ENCODE measurements at places on chromosomes 13 and 19.

DNA sequence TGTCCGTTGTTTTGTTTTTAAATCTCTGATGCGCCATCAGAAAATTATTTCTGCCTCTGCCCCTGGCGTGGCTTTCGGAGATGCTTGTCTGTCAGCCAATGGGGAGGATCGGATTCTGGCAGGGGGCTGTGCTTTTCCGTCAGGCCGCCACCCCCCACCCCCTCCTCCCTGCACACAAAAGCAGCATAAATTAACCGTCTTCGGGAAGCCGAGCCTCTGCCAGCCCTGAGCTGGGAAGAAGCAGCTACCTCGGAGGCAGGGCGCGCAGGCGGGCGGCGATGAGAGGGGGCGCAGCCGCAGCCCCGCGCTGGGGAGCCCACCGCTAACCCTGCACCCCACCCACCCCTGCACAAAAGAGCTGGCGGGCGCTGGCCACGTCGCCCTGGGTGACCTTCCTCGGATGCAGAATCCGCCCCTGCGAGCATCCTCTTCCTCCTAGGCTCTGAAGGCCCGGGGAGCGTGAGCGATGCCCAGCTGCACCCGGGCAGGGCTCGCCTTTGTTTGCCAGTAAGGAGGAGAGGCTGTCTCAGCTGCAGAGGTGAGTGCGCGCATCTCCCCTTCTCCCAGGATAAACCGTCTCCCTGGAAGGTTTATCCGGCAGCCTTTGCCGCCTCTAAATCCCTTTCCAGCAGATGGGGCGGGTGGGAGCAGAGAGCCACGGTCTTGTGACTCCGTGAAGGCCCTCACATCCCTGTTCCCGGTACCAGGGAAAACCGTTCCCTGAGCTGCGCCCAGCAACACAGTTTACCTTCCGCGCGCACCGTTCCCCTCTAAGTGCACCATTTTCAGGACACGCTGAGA, at the start of gene ATCAY:
ATCAY (plus strand) TSS at position 215 of the 801 bp plus-strand sequence. CDS start 5,083 bp downstream, outside the sequence.
- DNase-seq, result no peak

DNA sequence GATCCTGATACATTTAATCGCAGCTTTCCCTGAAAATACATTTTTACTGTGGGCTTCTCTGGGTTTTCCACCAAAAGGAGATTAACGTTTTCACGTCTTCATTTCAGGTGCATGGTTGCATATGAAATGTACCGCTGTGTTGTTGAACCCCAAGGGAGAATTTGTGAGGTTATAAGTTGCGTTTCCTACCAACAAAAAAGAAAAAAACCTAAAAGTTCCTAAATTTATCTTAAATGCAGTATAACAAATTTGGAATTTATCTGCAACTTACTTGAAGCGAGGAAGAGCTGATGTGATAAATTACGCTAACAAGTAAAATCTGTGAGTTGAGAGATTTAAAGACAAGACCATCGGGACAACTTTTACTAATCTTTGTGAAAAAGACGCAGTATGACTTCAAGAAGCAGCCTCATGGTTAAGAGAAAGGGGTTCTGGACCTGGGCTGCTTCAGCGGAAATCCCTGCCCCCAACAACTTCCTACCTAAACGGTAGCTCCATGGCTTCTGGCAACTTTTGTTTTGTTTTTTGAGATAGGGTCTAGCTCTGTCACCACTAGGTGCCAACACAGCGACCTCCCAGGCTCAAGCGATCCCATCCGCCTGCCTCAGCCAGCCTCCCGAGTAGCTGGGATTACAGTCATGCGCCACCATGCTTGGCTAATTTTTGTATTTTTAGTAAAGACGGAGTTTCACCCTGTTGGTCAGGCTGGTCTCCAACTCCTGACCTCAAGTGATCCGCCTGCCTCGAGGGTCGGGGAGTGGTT, 958 bp upstream of the OBI1 start:
- DNase-seq, result no peak

GRCh38 chr13:80180740-80181355, 160.1 kb downstream of the SPRY2 start:
- no peak for DNase-seq

DNA sequence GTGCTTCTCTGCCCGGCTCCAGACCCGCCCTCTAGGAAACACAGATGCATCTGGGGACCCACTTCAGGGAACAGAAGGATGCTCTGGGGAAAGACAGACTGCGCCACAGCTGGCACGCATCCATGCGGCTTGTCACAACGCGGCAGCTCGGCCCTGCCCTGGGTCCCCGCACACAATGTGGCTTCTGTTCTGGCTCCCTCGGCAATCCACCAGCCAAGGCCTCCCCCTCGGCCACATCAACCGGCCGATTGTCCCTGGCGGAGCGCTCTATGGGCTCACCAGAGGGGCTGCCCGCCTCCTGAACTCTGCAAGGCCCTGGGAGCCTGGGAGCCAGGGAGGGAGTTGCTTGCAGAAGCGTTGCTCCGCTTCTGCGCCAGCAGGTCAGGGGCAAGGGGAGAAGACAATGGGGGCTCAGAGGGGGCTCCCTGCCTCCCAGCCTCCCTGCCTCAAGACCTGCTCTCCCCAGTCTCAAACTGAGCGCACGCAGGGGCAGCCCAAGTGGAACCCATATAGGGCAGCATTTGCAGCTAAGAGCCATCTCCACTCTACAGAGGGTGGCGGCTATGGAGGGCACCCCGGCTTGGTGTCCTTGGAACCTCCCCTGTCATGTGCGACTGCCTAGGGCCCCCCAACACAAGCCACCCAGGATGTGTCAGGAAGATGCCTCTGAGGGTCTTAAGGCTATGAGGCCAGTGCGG, 37.9 kb downstream of the MLLT1 start:
- DNase-seq, result no peak

- no peak for DNase-seq
These were observed 103.2 kb downstream of the GADD45B start for GRCh38 chr19:2578901-2579677.

- no peak for DNase-seq
These were observed 15.7 kb upstream of the SCEL start for GRCh38 chr13:77519808-77520207.

- no peak for DNase-seq
These were observed 490.8 kb downstream of the FOXO1 start for GRCh38 chr13:40175639-40176038.

GRCh38 chr19:48746738-48747575, at the start of gene IZUMO1:
TSS of gene IZUMO1 (minus strand) at chr19:48746909. CDS start at chr19:48745859, 1,050 bp downstream.
- no peak for DNase-seq

- DNase-seq, result no peak
These were observed 23.7 kb downstream of the NOSIP start for GRCh38 chr19:49556412-49557398.

DNA sequence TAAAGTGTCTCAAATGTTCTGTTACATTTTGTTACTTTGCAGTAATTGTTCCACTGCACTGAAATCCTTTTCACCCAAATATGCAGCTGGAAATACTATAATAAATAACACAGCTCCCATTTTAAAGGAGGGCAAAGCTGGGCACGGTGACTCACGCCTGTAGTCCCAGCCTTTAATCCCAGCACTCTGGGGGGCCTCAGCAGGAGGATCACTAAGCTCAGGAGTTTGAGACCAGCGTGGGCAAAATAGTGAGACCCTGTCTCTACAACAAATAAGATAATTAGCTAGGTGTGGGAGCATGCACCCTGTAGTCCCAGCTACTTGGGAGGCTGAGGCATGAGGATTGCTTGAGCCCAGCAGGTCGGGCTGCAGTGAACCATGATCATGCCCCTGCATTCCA, 7.5 kb upstream of the UBAC2 start:
- no peak for DNase-seq

- DNase-seq, result no peak
These were observed 19.6 kb downstream of the SULT2B1 start for GRCh38 chr19:48571378-48572162.

DNA sequence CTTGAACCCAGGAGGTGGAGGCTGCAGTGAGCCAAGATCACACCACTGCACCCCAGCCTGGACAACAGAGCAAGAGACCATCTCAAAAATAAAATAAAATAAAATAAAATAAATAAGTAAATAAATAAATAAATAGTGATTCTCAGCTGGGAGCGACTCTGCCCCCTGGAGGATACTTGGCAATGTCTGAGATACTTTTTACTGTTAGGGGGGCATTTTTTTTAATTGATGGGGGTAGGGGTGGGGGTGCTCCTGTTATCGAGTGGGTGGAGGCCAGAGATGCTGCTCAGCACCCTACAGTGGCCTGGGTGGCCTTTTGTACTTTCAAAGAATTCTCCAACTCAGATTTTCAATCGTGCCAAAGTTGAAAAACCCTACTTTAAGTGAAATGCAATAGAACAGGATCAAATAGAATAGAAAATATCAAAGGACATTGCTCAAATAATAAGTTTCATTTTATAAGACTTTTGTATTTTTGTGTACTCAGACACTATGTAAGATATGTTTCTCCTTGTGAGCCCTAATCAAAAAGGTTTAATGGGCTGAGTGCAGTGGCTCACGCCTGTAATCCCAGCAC, 7.1 kb upstream of the CLPP start:
- no peak for DNase-seq

- DNase-seq, result no peak
These were observed 3.3 kb upstream of the OPA3 start for GRCh38 chr19:45587873-45588272.

- no peak for DNase-seq
These were observed 89.4 kb downstream of the STK24 start for GRCh38 chr13:98487522-98487921.

DNA sequence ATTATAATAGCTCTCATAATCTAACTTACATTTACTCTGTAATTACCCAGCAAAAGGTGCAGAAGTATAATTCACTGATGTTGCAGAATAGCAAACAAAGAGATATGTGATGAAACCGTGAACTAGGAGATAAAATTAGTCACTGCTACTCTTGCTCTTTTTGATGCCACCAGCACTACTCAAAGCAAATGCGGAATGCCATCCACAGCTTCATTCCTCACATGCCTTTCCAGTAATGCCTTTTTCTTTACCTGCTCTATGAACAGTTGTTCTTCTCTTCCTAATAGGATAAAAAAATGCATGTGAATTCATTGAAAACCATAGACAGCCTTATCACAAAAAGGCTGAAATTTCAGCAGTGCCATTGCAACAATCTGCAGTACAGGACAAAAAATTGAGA, 1129.5 kb downstream of the DIAPH3 start:
- no peak for DNase-seq

GRCh38 chr13:23793711-23794110, 95.5 kb downstream of the MIPEP start:
- no peak for DNase-seq

GRCh38 chr13:45356966-45357672, 16.1 kb upstream of the TPT1 start:
- DNase-seq, result no peak

DNA sequence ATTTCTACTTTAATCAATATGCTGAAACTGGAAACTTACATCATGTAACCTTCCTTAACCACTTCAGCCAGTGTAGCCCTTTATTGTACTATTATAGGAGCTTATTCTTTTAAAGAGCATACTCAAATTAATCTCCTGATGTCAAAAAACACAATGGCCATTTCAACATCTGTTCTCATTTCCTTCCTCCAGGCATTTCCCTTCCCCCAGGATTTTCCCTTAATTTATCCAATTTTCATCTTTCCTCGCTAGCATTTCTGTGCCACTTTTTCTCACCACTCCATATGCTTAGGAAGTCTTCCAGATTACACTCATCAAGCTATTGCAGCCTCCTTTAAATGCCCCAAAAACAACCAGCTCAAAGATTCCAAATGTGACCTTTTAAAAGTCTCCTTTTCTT, 265.0 kb downstream of the PCDH9 start:
- DNase-seq, result no peak

GRCh38 chr19:11375143-11375948, 880 bp downstream of the SWSAP1 start:
- DNase-seq, result no peak

DNA sequence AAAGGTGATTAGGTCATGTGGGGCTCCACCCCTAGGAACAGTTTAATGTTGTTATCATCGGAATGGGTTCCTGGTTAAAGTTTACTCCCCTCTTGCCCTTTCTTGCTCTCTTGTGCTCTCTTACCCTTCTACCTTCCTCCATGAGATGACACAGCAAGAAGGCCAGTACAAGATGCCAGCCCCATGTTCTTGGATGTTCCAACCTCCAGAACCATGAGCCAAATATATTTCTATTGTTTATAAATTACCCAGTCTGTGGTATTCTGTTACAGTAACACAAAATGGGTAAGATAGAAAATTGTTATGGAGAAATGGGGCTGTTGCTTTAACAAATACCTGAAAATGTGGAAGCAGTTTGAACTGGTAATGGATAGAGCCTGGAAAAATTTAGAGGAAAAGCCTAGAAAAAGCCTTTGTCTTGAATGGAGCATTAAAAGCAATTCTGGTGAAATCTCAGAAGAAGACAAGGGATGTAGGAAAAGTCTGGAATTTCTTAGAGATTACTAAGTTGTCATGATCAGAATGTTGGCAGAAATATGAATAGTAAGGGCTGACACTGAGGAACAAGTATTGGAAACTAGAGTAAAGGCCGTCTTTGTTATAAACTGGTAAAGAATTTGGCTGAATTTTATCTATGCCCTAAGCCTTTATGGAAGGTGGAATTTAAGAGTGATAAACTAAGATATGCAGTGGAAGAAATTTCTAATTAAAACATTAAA, 53.5 kb upstream of the TSC22D1 start:
- no peak for DNase-seq

- DNase-seq, result no peak
These were observed 367.3 kb downstream of the DCT start for GRCh38 chr13:94112227-94112626.

DNA sequence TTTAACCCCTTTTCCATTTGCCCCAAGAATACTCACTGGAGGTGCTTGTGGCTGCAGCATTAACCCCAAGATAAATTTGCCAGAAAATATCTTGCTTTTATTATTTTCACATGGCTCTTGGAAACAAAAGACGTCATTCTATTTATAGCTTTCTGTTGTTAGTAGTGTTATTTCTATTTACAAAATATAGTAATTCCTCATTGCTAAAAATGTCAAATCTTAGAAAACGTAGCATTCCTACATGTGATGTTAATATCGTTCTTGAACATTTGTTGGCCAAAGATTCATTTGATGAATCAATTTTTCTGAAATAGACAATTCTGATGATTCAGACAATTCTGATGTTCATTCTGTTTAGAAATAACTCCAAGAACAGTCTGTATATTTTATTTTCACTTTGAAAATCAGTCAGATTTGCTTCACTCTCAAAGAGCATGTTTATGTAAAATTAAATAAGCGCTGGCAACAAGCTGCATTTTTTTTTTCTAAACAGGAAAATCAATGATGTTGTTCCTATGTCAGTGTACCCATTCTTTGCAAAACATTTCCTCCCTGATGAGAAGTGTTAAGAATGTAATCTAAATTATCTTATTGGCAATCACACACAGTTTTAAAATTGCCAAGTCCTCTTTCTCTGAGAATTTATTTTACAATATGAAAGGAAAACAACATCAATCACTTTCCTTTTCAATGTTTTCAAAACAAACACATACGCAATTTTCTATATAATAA, 334.0 kb downstream of the KCTD12 start:
- DNase-seq, result no peak
